ENCODE measurements at places on chromosomes 6 and 20. TPM values are rescaled to one million over a fixed set of nuclear protein-coding genes. Genes with fewer than 3 reads are reported as not detected.

RHAG gene
- total RNA-seq: not detected

DNA sequence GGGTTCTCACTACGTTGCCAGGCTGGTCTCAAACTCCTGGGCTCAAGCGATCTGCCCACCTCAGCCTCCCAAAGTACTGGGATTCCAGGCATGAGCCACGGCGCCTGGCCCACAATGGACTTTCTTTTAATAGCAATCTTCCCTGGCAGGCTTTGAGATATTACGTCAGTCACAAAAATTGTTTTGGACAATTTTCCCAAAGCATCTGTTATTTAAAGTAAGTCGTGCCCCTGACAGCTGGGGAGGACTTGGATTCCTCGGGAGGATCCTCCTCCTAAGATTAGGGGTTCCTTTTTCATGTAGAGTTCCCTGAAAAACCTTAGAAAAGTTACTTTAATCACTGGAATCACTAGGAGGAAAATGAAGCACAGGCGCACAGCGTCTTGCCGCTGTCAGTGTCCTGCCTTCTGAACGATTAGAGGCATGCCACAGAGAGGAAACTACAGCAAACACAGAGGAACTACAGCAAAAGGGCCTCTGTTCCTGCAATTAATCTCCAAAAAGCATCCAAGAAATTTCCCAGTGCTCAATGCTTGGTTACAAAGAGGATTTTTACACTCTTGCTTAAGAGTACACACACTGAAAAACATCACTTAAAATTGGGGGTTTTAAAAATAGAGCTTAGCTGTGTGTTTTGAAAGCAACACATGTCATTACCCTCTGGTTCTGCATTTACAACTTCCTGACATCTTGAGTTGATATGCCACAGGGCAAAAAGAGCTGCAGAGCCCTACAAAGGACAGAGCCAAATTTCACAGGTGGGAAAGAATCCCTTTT lies 4.5 kb downstream of the ACSS1 start:
- no peaks in the 10 kb centered on the region for H3K27me3 ChIP-seq
- no peak overlapping the region for H3K4me3 ChIP-seq

GRCh38 chr20:41159547-41159946 lies 22.2 kb downstream of the PLCG1 start:
- H3K4me3 ChIP-seq: no peak overlapping the region
- DNase-seq: no peak
- no peaks in the 10 kb centered on the region for H3K27me3 ChIP-seq
- H3K36me3 ChIP-seq: peaks cover 88% of the 10 kb centered on the region
- peaks cover 93% of the 10 kb centered on the region for H3K4me1 ChIP-seq

DNA sequence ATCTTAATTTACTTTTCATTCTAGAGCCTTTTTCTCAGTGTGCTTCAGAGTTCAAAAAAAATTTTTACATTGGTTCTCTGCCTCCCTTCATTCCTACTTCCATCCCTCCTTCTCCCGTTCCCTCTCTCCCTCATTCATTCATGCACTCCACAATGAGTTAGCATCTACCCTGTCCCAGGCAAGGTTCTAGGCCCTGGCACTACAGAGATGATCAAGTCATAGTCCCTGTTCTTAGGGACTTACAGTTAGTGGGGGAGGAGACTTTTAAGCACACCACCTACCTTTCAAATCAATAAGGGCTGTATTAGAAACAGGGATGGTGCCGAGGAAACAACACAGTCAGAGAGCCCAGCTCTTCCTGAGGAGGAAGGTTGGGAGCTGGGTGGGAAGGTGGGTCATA lies 40.3 kb downstream of the MAP3K5 start:
- peak overlapping the region; percentile 56 for H3K4me3 ChIP-seq
- DNase-seq: no peak
- peaks cover 32% of the 10 kb centered on the region for H3K36me3 ChIP-seq
- H3K27me3 ChIP-seq: peaks cover 7% of the 10 kb centered on the region

DNA sequence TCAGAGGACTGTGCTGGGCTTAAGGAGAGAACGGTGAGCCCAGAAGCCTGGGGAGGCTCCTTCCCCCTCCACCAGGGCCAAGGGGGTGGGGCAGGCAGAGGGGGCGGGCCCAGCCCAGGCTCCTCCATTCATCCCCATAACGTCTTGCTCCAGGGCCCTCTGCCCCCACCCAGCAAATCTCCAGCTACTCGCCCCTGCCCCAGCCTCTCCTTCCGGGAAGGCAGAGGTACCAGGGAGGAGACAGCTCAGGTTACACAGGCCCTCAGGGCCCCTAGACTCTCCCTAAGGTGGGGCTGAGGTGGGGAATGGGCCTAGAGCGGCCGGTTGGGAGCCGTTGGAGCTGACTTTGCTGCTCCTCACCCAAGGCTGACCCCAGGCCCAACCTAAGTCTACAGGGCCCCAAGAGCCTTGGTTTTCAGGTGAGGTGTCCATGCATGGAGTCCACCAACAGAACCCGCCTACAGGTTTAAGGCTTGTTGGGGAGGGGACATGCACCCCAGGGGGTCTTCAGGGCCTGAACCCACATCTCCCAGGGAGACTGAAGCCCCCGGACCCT lies 1.2 kb downstream of the LAMA5 start:
- H3K27ac ChIP-seq: no peak overlapping the region
- H3K4me1 ChIP-seq: peaks cover 2% of the 10 kb centered on the region
- no peaks in the 10 kb centered on the region for H3K36me3 ChIP-seq
- H3K27me3 ChIP-seq: peaks cover 14% of the 10 kb centered on the region
- DNase-seq: no peak

STMND1 gene
- not detected for total RNA-seq

DNA sequence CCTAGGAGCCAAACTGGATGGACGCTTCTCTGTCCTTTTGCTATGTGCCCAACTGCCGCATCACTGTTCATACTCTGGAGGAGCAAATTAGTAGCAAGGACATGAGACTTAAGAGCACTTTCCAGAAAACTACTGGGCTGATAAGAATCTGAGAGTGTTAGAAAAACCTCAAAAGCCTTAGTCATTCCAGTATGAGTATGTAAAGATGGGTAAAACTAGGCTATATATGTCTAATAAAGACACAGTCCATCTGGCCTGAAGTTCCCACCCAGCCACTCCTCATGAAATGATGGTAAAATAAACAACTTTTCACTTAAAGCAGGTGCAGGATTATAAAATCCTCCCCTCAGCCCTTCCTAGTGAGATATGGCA lies 30.6 kb downstream of the SHLD1 start:
- no peak overlapping the region for H3K4me3 ChIP-seq
- no peaks in the 10 kb centered on the region for H3K27me3 ChIP-seq
- H3K36me3 ChIP-seq: peaks cover 11% of the 10 kb centered on the region
- no peak overlapping the region for H3K27ac ChIP-seq

DNA sequence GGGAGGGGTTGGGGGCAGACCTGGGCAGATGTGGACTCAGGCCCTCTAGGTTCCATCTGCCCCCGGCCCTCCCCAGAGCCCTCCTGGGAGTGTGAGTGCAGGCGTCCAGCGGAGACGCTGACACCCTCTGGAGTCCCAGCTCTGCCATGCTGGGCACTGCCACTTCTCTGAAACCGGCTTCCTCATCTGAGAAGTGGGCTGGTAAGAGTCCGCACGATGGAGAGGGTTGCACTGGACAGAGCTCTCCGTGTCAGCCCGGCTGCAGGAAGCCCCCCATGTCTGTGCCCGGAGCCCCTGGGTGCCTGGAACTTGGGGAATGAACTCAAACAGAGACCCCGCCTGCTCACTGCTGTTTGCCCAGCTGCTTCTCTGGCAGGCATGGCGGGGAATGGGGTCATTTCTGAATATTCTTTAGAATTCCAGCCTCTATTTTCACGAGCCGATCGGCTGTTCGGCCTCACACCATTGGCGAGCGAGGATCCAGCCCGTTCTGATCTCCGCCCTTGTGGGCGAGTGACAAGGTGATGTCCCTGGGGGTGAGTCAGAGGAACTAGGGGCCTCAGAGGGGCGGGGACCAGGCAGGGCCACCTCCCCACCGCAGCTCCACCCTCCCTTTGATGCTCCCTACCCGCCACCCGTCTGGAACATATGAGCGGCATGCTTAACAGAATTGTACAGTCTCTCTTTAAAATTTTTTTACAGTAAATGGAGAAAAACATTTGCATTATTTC lies 47.8 kb upstream of the GATA5 start:
- DNase-seq: peak; percentile 88
- H3K4me1 ChIP-seq: peaks cover 10% of the 10 kb centered on the region
- H3K4me3 ChIP-seq: peak overlapping the region; percentile 15
- H3K27me3 ChIP-seq: peaks cover 2% of the 10 kb centered on the region
- H3K36me3 ChIP-seq: no peaks in the 10 kb centered on the region

DNA sequence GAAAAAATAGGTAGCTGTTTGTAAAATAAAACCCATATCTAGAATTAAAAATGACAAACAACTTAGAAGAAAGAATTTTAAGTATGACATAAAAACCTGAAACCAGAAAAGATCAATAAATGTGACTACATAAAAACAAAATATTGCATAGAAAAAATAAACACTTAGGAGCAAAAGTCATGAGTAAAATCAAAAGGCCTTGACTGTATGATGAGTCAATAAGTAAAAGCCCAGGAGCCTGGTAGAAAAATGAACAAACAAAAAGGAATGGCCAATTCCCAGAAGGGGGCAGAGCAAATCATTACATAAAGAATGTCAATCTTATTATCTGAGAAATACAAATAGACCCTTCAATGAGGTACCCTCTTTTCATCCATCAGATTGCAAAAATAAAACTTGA lies 20.7 kb upstream of the ENPP1 start:
- peaks cover 31% of the 10 kb centered on the region for H3K4me1 ChIP-seq
- H3K4me3 ChIP-seq: no peak overlapping the region
- H3K27ac ChIP-seq: no peak overlapping the region
- no peak for DNase-seq

PAK5 gene
- total RNA-seq: not detected

DACT2 gene
- total RNA-seq: not detected

DNA sequence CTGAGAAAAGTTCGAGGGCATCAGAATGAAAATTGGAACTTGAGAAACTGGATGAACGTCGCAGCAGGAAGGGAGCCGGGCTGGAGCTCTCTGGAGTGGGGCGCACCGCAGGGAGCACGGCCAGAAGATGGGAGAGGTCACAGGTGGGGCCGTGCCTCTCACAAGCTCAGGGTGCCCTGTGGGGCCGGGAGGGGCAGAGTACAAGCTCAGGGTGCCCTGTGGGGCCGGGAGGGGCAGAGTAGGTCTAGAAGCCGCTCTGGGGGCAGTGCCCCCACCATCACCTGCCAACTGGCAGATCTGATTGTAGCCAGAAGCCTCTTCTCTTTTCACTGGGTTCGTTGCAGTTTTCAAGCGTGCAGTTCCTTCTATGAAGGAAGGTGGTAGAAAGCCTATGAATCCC lies 61.1 kb upstream of the SNX9 start:
- H3K4me3 ChIP-seq: peak overlapping the region; percentile 24
- H3K36me3 ChIP-seq: no peaks in the 10 kb centered on the region
- H3K4me1 ChIP-seq: peaks cover 71% of the 10 kb centered on the region
- peaks cover 10% of the 10 kb centered on the region for H3K27me3 ChIP-seq

GRCh38 chr6:95576218-95576997 lies 927 bp upstream of the MANEA start:
- no peaks in the 10 kb centered on the region for H3K27me3 ChIP-seq
- H3K36me3 ChIP-seq: peaks cover 23% of the 10 kb centered on the region
- H3K27ac ChIP-seq: peak overlapping the region; percentile 95
- DNase-seq: no peak

- DNase-seq: no peak
- H3K27ac ChIP-seq: no peak overlapping the region
These were observed 4.6 kb downstream of the PTPRK start for GRCh38 chr6:128515550-128516513.

DNA sequence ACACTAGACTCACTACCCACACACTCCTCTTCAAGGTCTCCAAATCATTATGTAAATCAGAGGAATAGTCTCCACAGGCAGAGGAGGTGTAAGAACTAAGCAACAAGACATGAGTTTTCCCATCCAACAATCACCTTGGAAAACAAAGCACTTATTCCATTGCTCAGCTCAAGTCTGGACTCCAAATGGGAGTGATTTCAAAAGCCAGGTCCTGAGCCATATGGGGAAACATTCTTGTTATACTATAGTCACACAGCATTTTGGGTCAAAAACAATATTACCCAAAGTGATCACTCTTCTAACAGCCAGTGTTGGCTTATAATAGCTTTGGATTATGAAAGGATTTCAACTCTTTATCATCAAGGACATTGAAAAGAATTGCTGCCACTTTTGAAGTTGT lies 3.6 kb upstream of the PRPH2 start:
- no peak for DNase-seq
- peak overlapping the region; percentile 71 for H3K4me3 ChIP-seq
- H3K4me1 ChIP-seq: peaks cover 19% of the 10 kb centered on the region
- no peaks in the 10 kb centered on the region for H3K36me3 ChIP-seq
- H3K27me3 ChIP-seq: peaks cover 7% of the 10 kb centered on the region

GRCh38 chr6:33935439-33936080 lies 131.8 kb upstream of the MLN start:
- H3K36me3 ChIP-seq: no peaks in the 10 kb centered on the region
- H3K27ac ChIP-seq: no peak overlapping the region
- peaks cover 37% of the 10 kb centered on the region for H3K27me3 ChIP-seq

DNA sequence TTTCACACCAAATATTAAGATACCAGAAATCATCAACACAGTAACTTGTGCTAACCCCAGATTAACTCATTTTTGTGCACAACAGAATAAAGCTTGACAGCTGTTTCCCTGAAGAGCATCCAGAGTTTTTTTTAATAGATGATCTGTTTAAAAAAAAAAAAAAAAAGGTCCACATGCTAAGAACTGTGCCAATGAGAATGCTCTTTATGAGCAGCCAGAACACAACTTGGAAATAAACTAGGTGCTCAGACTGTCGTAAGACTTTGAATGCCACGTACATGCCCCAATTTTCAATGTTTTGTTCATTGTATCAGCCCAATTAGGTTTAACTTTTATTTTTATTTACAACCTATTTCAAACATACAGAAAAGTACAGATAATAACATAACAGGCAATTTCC lies 47.3 kb downstream of the STAU1 start:
- no peak overlapping the region for H3K4me3 ChIP-seq
- no peak overlapping the region for H3K27ac ChIP-seq
- peaks cover 4% of the 10 kb centered on the region for H3K4me1 ChIP-seq
- DNase-seq: no peak
- H3K36me3 ChIP-seq: peaks cover 26% of the 10 kb centered on the region

GRCh38 chr6:154164397-154164796 lies 125.4 kb downstream of the OPRM1 start:
- no peaks in the 10 kb centered on the region for H3K27me3 ChIP-seq
- DNase-seq: no peak
- no peak overlapping the region for H3K27ac ChIP-seq

Data from activated CD8-positive, alpha-beta T cell treated with anti-CD3 and anti-CD28 coated beads, Interleukin-2, amount 10 ng/mL, durations not matched to agents 7 days and 5 days (primary cell).